ENCODE measurements at places on chromosomes 5 and 9.

DNA sequence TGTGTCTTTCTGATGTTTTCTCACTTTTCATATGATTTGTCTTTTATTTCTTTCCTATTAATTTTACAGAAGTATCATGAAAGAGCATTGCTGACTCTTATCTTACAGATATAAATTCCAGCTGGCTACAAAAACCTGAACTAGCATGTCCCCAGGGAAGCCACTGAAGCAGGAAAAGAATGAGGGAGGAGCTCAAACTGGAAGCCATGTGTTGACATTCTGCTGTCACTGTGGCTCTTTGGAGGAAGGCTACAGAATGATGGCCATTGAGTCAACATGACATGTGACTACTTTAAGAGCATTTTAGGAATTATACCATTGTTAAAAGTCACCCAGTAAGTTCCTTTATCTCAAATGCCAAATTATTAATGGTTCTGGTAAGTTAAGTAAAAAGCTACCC, 638.3 kb upstream of the DMAC1 start:
- DNase-seq: no peak

- no peak for DNase-seq
Measured at GRCh38 chr5:96733771-96734500, 71.8 kb downstream of the CAST start.

- no peak for DNase-seq
Measured at GRCh38 chr9:589723-590122, 251.8 kb upstream of the DMRT1 start.

GRCh38 chr5:65192331-65192730, 289.4 kb downstream of the ADAMTS6 start:
- DNase-seq: no peak

GRCh38 chr5:136686192-136686872, 321.0 kb upstream of the TRPC7 start:
- no peak for DNase-seq

- no peak for DNase-seq
Measured at GRCh38 chr5:57348376-57349140, 134.1 kb downstream of the ACTBL2 start.

DNA sequence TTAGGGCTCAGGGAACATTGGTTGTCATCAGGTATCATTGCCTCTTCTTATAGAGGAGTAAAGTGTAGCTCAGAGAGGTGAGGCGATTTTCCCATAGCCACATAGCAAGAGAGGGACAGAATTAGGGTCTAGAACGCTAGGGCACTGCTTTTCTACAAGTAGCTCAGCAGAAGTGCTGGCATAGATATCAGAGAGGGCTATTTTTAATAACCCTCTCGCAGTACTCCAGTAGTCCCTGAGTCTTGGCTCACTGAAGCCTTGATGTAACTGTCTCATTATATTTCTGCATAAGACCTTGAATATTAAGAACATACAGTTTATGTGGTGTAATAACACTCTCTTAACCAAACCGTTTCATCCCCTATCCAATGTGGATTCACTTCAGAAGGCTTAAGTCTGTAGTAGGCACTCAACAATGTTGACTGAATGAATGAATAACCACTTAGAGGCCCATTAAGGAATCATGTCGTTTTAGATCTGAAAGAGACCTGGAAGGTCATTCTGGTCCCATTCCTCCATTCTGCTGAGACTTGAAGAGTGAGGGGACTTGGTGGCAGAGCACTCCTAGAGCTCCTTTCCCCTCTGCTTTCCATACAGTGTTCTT, 4.7 kb upstream of the FRMPD1 start:
- no peak for DNase-seq

- DNase-seq: no peak
Measured at GRCh38 chr5:76861612-76862011, 11.8 kb downstream of the S100Z start.

- DNase-seq: no peak
Measured at GRCh38 chr5:92147266-92147665, 764.1 kb upstream of the ARRDC3 start.

DNA sequence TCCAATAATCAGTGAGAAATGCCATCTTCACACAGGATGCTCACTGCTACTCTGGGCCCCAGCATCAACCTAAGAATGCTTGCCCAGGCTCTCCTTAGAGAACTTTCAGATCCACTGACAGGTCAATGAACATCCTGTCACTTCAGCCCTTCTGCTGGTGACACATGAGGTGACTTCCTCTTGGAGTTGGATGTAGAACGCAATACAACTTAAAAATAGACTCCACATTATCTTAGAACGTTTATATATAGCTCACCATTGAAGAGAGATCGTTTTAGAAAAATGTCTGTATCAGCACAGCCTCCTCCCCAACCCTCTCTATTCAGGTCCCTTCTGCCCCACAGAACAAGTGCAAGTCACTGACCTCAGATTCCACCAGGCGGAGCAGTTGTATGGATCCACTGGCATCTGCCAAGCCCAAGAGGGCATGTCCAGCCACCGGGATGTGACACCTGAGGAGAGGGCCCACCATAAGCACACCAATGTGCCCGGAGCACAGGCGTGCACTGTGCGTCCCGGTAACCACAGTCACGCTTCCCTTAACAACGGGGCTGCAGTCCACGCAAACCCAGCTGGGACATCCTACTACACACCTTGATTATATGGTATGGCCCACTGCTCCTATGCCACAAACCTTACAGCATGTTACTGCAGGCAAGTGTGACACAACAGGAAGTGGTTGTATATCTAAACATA, 2.9 kb downstream of the DPH7 start:
- no peak for DNase-seq

GRCh38 chr9:34517185-34517584, 5.6 kb downstream of the ENHO start:
- DNase-seq: no peak

- no peak for DNase-seq
Measured at GRCh38 chr9:92735636-92736562, 28.7 kb downstream of the BICD2 start.

- DNase-seq: no peak
Measured at GRCh38 chr5:145471831-145472612, 363.1 kb downstream of the PRELID2 start.

DNA sequence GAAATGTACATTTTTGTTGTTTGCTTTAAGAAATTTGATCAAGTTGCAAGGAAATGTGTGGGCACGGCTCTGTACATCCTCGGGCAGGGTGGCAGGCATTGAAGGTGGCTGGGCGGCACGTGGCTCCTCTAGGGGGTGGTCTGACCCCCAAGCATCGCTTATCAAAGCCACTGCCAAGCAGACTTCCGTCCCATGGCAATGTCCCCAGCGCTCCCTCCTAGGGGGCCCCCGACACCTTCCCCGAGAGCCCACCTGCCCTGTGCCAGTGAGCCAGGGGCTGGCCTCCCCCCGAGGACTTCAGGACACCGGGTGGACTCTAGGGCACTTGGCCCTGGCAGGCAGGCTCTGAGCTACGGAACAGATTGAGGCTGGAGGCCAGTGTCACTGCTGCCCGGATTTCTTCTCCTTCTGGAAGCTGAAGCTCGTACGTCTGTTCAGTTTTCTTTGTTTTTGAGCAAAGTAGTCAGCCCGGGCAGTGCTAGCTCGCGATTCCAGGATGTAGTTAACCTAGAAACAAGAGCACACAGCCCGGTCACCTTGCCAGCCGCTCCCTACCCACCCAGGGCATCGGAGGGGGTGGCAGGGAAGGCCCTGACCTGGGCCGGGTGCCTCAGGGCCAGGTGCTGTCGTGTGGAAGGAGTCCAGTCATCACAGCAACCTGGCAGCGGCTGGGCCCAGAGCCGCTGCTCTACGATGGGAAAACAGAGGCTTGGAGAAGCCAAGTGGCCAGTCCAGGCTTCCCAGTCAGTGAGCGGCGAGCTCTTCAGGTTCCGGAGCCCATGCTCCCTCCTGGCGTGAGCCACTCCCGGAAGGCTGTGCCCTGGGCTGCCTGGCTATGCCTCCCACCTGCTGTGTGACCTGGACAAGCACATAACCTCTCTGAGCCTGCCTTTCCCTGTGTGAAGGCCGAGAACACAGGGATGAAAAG, 177.1 kb downstream of the GAPVD1 start:
- no peak for DNase-seq

- no peak for DNase-seq
Measured at GRCh38 chr5:157917491-157917890, 58.5 kb upstream of the CLINT1 start.

DNA sequence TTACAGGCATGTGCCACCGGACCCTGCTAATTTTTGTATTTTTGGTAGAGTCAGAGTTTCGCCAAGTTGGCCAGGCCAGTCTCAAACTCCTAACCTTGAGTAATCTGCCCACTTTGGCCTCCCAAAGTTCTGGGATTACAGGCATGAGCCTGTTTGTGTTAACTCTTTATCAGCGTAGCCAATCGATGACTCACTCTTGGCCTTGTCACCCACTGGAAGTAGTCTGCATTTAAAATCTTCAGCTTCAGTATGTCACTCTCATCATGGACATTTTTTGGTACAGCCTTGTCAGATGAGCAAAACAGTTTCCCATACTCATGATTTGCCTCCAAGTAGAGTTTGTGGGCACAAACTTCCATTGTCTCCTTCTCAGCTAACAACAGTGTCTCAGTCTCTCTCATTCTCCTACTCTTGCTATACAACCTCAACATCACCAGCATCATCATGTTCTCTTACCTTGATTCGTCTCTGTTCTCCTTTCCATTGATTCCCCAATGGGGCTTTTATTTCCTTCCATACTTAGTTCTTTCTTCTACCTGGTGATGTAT, 22.5 kb downstream of the MUSK start:
- DNase-seq: no peak

GRCh38 chr5:11166923-11167322, 405.9 kb upstream of the DAP start:
- no peak for DNase-seq

GRCh38 chr9:112890106-112891081, at the start of gene SLC46A2:
SLC46A2 (minus strand) TSS chr9:112890876; CDS start chr9:112890681, 195 bp downstream.
- DNase-seq: no peak

- no peak for DNase-seq
Measured at GRCh38 chr5:54621709-54622108, 104.2 kb downstream of the SNX18 start.

- no peak for DNase-seq
Measured at GRCh38 chr9:98707166-98708102, 1.3 kb downstream of the GABBR2 start.

DNA sequence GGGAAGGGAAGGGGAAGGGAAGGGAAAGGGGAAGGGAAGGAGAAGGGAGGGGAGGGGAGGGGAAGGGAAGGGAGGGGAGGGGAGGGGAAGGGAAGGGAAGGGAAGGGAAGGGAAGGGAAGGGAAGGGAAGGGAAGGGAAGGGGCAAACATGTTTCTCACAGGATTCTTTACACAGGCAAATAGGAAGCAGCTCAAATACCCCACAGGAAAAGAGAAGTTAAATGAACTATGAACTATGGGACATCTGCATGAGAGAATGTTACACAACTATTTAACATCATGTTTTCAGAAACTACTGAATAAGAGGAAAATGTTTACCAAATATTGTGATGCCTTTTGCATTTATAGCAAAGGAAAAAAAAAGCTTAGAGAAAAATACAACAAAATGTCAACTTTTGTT, 125.4 kb upstream of the SLC30A5 start:
- DNase-seq: no peak

DNA sequence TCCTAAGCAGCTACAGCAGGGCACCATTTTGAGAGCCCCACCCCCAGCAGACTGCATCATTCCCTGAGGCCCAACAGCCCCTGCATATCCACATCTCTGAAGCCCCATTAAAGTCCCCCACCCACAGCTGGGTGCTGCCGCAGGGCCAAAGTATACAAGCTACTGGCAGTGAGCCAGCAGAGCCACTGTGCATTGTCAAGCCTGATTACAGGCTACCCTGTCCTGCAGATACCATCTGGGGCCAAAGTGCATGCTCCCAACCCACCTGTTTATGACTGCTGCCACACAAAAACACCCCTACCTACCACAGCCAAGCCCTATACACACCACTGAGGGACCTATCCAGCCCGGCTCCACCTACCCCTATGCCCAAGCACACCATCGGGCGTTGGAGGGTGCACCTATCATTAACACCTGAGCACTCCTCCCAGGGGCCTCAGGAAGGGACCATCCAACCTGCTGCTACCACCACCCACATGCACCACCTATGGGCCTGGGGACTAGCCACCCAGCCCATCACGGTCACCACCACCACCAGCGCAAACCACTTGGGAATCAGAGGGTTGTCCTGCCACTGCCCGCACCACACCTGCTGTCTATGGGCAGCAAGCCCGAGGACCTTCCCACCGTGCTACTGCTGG, 105.0 kb downstream of the PLPP1 start:
- DNase-seq: no peak

- DNase-seq: no peak
Measured at GRCh38 chr5:158705901-158706300, 393.8 kb downstream of the EBF1 start.

- no peak for DNase-seq
Measured at GRCh38 chr9:114091711-114092110, 7.4 kb downstream of the KIF12 start.

- DNase-seq: no peak
Measured at GRCh38 chr9:27412963-27413362, 111.1 kb upstream of the IFNK start.

Data from effector memory CD8-positive, alpha-beta T cell (primary cell).